HT1080 (cell line): ENCODE measurements at places on chromosomes 6 and 20. TPM values are rescaled to one million over a fixed set of nuclear protein-coding genes. Genes with fewer than 3 reads are reported as not detected.

Gene CLDN20
- not detected in 2 replicates for total RNA-seq

Gene ADAM33
- total RNA-seq, result not detected in 2 replicates

Gene TRIM31
- total RNA-seq, result 0.03 TPM in 1 of 2 replicates, not detected in the other

- no peak for DNase-seq
Measured at GRCh38 chr6:109300874-109301273, 81.4 kb downstream of the CD164 start.

Gene C6orf52
- 1.9 and 2.9 TPM in 2 replicates for total RNA-seq

GRCh38 chr6:21161707-21162106, 431.8 kb upstream of the SOX4 start:
- no peak for DNase-seq

- no peak for DNase-seq
Measured at GRCh38 chr6:16783509-16783908, 22.2 kb upstream of the ATXN1 start.

Gene SLC22A16
- total RNA-seq, result not detected in 2 replicates

DNA sequence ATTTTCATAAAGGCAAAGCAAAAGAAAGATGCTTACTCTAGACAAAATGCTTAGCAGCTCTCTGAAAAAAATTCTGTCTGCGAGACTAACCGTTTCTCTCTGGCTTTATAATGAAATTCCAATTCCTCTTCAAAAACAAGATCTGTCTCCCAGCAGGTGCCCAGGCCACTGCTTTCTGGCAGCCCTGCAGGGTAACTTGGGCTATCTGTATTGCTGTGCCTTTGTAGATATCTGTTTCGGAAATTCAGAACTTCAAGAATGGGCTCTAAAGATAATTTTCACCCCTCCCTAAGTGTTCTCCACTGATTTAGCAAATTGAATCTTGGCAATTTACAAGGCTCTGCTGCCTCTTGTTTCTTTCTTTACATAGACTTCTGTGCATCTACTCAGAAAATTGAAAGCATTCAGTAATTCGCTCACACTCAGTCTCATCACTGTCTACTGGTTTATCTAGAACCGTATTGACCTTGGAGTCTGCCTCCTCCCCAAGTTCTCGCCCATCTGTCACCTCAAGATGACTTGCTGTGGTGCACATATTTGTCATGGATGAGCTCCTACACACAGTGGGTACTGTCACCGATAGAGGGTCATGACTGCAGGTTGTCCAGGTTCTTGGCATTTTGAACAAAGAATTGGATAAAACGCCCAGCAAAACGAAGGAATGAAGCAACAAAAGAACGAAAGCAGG, 26.4 kb upstream of the FABP7 start:
- DNase-seq, result no peak

GRCh38 chr6:38131527-38131965, 312.0 kb downstream of the ZFAND3 start:
- peak; percentile 82 for DNase-seq

GRCh38 chr6:74455786-74456185, 750.1 kb downstream of the COL12A1 start:
- DNase-seq, result no peak

GRCh38 chr6:24396824-24397223, 5.9 kb upstream of the MRS2 start:
- DNase-seq, result no peak

DNA sequence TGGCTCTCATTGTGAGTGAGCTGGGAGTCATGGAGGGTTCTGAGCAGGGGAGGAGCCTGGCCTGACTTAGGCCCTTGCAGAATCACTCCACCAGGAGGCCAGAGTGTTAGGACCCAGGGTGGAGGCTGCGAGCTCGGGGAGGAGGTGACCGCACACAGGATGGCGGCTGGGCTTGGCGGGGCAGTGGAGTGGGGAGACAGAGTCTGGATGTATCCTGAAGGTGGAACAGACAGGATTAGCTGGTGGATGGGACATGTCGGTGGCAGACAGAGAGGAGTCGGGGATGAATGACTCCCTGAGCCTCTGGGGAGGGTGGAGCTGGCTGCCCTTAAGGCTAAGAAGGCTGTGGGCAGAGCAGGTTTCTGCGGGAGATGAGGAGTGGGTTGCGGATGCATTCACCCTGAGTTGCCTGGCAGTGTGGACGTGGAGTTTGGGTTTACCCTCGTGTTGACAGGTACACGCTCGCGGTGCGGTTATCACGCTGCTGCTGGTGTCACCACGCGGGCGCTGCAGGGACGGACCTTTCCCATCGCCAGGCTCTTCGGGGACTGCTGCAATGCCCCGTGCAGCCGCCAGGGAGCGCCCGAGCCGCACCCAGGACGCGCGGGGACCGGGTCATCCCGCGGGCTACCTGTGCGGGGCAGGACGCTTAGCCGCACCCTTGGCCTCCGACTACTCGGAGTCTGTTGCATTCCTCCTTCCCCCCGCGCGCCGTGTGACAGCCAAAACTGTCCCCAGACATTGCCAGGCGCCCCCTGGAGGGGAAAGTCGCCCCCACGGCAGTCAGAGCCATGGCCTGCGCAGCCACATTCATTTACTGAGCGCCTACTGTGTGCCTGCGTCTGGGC, 43.0 kb upstream of the PTGIS start:
- peak; percentile 61 for DNase-seq

GRCh38 chr6:169424149-169424804, 170.6 kb upstream of the THBS2 start:
- no peak for DNase-seq

DNA sequence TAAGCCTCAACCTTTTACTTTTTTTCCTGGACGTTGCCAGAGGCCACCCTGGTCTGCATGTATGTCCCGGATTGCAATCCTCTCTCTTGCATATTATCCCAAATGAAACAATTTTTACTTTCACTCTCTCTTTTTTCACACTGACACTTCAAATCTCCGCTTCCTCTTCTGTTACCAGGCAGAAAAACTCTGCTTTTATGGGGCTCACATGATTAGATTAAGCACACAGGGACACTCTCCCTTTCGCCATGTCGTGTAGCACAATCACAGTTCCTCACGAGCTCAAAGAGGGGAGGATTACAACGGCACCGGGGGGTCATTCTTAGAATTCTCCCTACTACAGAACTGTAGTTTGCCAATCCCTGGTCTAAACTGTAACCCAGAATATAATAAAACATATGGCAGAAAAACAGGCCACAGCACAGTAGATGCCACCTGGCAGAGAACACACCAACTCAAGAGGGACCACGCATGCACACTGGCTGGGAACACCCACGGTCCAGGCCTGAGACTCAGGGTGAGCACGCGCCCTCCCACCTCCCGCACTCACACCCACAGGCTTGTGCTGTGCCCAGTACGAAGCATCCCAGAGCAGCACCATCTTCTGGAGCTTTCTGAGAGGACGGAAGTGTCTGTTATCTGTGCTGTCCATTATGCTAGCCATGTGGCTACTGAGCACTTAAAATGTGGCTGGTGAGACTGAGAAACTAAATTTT, 288.7 kb downstream of the KIF16B start:
- DNase-seq, result no peak
